T-helper 1 cell (primary cell): ENCODE measurements at places on chromosomes 5 and 9.

- DNase-seq, result no peak
Measured at GRCh38 chr5:1489754-1490153, 34.0 kb downstream of the LPCAT1 start.

DNA sequence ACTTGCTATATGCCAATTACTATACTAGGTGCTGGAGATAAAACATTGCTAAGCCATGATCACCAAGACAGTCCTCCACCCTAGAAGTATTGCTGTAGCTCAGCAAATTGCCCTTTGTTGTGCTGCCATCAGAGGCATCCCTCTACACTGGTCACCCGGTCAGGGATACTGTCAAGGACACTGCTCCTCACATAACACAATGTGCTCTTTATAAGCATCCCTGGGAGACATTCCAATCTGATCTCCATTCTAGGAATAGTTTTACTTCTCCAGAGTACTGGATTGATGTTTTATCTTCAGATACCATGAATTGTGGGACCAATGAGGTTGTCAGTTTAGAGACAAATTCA is 10.4 kb upstream of the DNAJA1 start:
- no peak for DNase-seq

DNA sequence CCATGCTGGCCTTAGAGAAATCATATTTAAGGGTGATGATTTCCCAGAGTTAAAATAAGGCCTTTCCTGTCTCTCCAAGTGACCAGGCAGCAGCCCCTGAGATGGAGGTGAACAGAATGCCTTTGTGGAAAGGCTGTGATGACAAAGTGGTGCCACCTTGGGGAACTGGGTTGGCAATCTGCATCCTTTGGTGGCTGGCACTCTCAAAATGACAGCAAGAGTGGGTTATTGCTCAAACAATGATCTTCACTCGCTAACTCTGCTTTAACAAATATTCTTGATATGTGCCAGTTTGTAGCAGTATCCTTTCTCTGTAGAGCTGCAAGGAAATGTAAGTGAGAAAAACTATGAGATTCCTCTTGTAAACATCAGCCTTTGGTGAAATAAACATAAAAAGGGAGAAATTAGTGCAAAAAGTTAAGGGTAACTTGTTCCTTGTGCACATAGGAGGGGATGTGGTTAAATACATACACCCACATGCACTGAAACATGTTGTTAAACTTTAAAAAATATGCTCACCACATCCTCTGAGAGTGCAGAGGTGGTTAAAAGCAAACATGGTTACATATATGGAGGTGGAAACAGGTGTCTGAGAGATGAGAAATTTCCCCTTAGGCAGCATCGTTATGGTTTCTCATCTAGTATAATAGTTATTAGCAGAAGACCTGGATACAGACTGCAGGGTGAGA is 373.4 kb upstream of the CTNND2 start:
- DNase-seq, result no peak

DNA sequence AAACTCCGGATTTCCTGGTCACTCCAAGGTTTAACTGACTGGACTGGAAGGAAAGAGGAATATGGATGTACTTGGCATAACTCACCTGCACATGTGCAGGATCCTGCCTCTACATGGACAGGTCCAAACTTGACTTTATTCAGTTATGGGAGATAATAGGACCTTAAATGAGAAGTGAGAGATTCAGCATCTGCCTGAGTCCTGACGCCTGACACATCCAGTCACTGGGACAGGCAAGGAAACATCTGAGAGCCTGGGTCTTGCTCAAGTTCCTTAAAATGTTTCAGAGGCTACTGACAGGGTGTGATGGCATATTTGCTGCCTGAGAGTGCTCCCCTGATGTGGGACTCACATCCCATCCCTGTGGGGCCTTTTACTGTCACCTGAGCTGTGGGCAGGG is 34.9 kb downstream of the ZNF354A start:
- DNase-seq, result no peak

DNA sequence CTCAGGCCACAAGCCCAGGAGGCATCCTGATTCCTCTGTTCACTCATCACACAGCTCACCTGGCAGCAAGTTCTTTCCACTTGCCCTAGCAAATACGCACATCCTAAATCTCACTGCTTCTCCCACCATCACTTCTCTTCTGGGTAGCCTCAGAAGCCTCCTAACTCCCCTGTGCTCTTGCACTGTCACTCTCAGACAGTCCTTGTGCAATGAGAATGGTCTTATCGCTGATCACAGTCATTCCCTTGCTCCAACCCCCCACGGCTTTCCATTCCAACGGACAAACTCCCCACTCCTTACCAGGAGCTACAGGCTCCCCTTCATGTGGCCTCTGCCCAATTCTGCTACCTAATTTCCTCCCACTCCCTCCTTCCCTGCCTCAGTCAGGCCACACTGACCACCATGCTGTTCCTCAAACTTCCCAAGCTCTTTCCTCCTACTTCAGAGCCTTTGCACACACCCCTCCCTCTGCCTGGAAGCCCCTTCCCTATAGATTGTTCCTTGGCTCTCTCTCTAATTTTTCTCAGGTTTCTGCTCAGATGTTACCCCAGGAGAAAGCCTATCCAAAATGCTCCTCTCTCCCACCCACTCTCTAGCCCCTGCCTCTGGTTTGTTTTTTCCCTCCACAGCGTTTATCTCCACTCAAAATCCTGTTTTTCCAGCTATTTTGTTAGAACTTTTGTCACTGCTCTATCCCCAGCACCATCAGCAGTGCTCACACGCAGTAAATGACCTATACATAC is 34.1 kb upstream of the TNFAIP8 start:
- DNase-seq, result no peak
